Neural crest cell (in vitro differentiated cells): ENCODE measurements at places on chromosomes 11 and 22. TPM values are rescaled to one million over a fixed set of nuclear protein-coding genes. Genes with fewer than 3 reads are reported as not detected.

Gene RBFOX2
- total RNA-seq, result 126 and 136 TPM in 2 replicates

- peak; percentile 18 for DNase-seq
Measured at GRCh38 chr22:39664485-39665200, 94.1 kb downstream of the CACNA1I start.

Gene ELFN2
- 0.09 and 0.27 TPM in 2 replicates for total RNA-seq

DNA sequence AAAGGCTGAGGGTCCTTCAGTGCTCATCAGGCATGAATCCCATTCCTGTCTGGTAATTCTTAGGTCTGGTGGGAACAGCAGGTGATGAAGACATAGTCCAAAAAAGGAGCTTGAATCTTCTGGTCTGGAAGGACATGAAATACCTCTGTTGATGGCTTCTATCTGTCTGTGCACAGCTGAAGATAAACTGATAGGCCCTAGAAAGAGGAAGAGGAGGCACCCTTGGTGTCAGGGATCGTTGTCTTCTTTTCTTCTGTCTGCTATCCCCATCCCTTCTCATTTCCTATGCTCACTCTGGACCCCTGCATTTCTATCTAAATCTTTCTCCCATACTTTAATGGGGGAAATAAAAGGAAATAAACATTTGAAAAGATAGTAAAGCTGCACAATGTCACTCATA, 9.4 kb downstream of the AGBL2 start:
- no peak for DNase-seq

Gene CCDC81
- total RNA-seq, result 2.1 and 2.8 TPM in 2 replicates

GRCh38 chr11:1847926-1848639, 4.8 kb upstream of the LSP1 start:
- no peak for DNase-seq

- DNase-seq, result no peak
Measured at GRCh38 chr11:17812091-17812864, 77.7 kb downstream of the KCNC1 start.

DNA sequence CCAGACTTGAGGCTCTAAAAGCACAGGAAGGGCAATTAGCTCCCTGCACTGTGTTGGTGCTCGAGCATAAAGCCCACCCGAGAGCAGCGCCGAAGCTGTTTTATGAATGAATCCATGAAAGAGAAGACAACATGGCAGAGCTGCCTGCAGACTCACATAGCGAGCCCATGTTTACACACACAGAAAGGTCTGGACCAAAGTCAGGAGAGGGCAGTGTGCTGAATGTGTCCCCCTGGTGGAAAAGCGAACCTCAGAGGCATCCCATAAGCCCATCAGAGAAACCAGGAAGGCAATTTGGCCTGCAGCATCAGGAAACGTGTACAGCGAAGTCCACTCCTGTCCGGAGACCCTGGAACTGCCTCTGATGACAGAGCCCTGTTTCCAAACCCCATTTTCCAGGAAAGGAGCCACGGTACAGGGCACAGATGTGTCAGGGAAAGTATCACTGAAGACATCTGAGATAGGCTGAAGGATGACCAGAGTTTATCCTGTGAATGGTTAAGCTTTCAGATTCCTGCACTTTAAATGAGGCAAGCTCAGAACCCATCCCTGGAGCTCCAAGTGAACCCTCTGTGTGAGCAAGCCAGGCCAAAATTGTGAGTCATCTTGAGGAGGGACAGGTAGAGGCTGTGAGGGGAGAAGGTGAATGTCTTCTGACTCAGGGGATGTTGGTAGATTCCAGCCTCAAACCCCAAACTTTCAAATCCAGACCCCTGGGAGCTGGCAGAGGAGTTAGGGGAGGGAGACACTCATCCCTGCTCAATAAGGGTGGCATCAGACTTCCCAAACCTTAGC, 36.9 kb downstream of the CHRDL2 start:
- DNase-seq, result no peak

Gene PGA5
- total RNA-seq, result not detected in 2 replicates

GRCh38 chr22:37906364-37907008, 389 bp downstream of the MICALL1 start:
- no peak for DNase-seq

- DNase-seq, result peak; percentile 6
Measured at GRCh38 chr11:121389651-121390050, 62.5 kb upstream of the SORL1 start.

- no peak for DNase-seq
Measured at GRCh38 chr22:35443338-35443737, 43.4 kb downstream of the MCM5 start.

Gene BACE1
- 30.4 and 30.7 TPM in 2 replicates for total RNA-seq

Gene NLRP10
- total RNA-seq, result not detected in 2 replicates

DNA sequence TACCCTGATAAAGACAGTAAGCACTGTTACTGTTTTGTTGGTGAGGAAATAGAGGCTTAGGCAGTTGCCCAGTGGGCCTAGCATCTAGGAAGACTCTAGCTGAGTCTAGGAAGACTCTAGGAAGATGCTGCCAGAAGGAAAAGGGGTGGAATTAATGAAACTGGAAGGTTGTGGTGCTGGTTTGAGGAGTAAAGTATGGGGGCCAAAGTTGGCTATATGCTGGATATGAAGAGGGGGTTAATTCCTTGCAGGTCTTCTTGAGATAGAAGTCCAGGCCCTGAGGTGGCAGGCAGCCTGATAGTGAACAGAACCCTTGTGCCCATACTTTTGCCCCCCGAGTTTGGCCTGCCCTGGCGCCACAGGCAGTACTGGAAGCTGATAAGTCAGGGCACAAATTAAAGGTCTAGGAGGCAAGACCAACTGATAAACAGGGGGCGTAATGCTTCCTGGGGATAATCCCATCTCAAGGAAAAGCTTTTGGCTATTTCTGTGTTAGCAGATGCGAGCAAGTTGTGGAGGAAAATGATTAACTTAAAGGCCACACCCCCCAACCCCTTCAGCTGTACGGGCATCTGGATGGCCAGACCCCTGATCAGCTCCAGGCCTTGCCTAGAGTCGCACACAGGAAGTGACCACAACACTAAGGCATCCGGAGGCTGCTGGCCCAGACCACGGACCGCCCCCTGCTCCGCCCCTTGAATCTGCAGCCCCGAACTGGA, 3.1 kb downstream of the ILK start:
- DNase-seq, result peak; percentile 80

GRCh38 chr11:111466615-111467014, 45.6 kb downstream of the BTG4 start:
- no peak for DNase-seq

Gene TTC12
- total RNA-seq, result 20.5 and 21.6 TPM in 2 replicates

Gene GPR152
- not detected in 2 replicates for total RNA-seq

DNA sequence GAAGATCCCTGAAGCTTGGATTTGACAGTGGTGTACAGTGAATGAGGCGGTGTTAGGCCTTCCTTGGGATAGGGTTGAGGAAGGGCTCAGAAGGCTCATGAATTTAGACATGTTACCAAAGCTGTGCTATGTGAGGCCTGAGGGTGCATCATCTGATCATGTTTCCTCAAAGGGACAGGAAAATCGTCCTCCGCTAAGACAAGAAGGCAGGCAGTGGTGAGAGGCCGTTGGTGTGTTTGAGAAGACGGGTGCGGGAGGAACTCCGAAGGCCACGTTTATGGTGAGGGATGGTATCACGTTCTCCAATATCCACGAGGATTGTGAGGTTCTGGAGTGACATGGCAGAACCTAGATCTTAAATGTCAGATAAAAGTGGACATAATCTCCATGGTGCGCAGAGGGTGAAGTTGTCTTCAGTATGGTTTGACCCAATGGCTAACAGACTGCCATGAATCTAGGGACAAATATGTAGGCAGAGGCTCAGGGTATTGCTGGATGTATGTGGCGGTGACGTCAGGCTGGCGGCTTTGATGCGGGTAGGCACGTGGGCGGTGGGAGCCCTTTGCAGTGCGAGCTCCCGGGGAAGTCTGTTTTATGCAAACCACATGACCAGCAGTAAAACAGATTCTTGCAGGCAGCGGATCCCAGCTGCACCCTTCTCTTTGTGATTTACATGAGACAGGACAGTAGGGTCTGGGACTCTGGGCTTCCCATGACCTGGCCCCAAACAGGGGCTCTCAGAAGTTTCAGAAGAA, 242.3 kb upstream of the B3GAT1 start:
- no peak for DNase-seq

Gene DERL3
- 5.7 TPM in 2 replicates for total RNA-seq

Gene HEPHL1
- total RNA-seq, result not detected in 2 replicates

Gene ARHGEF17
- 51.3 and 55.7 TPM in 2 replicates for total RNA-seq

Gene HTR3B
- 0.26 and 0.52 TPM in 2 replicates for total RNA-seq

- DNase-seq, result no peak
Measured at GRCh38 chr11:2169005-2169378, 2.6 kb downstream of the TH start.

Gene C11orf98
- 97.4 and 115 TPM in 2 replicates for total RNA-seq

Gene MARK2
- 42.4 and 42.9 TPM in 2 replicates for total RNA-seq

DNA sequence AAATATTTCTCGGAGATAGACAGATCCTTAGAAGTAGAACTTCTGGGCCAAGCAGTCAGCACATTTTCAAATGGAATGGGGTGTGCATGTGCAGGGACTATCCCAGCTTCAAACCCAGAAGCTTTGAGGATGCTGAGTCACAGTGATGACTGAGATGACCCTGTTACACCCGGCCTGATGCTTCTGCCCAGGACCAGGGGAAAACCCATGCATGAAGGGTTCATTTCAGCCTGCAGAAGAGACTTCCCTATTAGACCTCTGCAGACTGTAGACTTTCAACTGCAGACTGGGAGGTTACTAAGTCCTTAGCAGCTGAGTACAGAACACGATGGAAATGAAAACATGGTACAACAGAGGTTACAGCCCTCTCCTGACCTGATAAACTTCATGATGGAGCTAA, 3.6 kb upstream of the OR2AT4 start:
- no peak for DNase-seq

- no peak for DNase-seq
Measured at GRCh38 chr11:17699147-17700114, 19.9 kb upstream of the MYOD1 start.

DNA sequence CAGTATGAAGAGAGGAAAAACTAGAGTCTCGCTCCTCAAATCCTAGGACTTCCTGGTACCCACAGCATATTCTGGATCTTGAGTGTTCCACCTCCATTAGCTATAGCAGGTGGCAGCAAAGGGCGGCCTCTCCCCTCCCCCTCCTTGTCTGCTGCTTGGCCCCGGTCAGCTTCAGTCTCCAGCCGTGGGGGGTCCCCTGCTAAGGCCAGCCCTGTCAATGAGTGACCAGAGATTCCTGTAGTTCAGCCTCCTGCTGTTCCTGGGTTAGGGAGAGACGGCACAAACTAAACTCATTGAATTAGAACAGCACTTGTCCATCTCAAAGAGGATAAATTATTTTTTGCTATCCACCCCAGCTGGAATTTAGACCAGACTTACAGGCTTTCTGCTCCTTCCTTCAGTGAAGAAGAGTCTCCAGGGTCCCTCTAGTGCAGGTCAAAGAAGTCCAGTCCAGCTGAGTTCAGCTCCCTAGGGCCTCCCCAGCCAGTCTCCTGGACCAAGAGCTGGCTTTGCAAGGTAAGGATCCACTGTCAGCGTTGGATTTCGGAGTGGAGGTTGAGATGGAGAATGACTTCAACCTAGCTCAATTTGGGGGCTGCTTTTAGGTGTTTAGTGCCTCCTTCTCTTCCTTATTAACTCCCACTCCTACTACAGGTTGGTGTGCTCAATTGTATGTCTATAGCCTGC, 1.1 kb upstream of the PHLDB1 start:
- DNase-seq, result no peak

GRCh38 chr11:64243236-64243854, 2.5 kb downstream of the FKBP2 start:
- DNase-seq, result no peak

DNA sequence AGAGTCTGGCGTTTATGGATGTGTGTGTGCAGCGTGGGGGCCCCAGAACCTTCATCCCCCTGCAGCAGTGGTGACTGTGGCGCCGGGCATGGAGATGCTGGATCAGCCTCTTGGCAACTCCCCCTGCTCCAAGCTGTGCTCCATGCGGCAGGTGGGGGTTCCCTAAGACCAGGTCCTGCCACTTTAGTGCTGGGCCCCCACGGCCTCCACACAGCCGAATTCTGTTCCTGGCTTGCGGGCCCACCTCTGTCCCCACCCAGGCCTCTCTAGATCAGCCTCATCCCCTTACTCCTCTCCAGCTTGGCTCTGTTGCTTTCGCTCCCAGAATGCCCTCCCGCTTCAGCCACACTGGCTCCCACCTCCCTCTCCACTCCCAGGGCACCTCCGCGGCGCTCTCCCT, 59.6 kb downstream of the TRMU start:
- DNase-seq, result no peak

Gene RIMBP3B
- 0.63 and 0.68 TPM in 2 replicates for total RNA-seq

GRCh38 chr22:24331468-24332440, 61.1 kb downstream of the SPECC1L start:
- DNase-seq, result no peak

DNA sequence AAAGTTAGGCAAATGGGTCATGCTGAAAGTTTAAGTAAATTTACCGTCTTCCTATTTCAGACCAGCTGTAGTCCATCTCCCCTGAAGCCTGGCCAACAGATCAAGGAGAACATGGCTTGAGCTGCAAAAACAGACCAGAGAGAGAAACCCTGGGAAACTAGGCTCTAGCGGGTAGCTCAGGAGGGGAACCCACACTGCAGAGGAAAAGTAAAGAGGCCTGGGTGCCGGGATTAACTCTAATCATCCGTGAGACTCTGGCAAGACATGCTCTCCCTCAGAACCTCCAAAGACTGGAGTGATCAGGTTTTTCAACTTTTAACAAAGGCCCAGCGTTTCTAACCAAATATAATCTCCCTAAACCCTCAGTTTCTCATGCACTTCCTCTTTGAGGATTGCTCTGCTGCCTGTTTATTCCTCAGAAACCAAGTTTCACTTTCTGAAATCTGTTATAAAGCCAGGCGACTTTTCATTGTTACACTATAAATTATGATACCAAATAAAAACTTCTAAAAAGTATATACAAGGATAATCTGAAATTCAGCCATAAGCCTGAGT, 67.5 kb downstream of the GAB2 start:
- DNase-seq, result no peak
